ENCODE measurements at places on chromosomes 13 and 19. TPM values are rescaled to one million over a fixed set of nuclear protein-coding genes. Genes with fewer than 3 reads are reported as not detected.

Gene TLE6
- 0.99 TPM for total RNA-seq

Gene FOSB
- total RNA-seq, result 23.4 TPM

Gene OSCAR
- under 0.01 TPM for total RNA-seq

Gene NLRP5
- total RNA-seq, result not detected

Gene SMIM44
- not detected for total RNA-seq

Gene GATAD2A
- total RNA-seq, result 37.5 TPM

Gene MCEMP1
- not detected for total RNA-seq

Gene MUC16
- total RNA-seq, result under 0.01 TPM

Gene LSM4
- 110 TPM for total RNA-seq

Gene SLC10A2
- not detected for total RNA-seq

Gene ACTMAP
- 0.44 TPM for total RNA-seq

Gene RFPL4A
- 1.2 TPM for total RNA-seq

Gene ERICH6B
- total RNA-seq, result not detected

Gene IRGC
- total RNA-seq, result not detected

Gene RGL3
- 1.8 TPM for total RNA-seq

Gene ZNF649
- total RNA-seq, result 5.2 TPM

Gene C19orf12
- 11.1 TPM for total RNA-seq

Gene CERS1
- total RNA-seq, result 5.6 TPM

Gene ZNF805
- 32.7 TPM for total RNA-seq

Gene RXFP2
- not detected for total RNA-seq

Gene MAP3K10
- total RNA-seq, result 6.7 TPM

Gene TNNT1
- not detected for total RNA-seq

Gene CYP2A7
- total RNA-seq, result not detected

Gene LRRC25
- not detected for total RNA-seq

Gene CELF5
- total RNA-seq, result not detected

Gene PAF1
- total RNA-seq, result 23.6 TPM

Gene UQCR11
- total RNA-seq, result 127 TPM

Gene TNFRSF19
- 0.22 TPM for total RNA-seq

Gene SBK2
- total RNA-seq, result not detected

Gene FAM124A
- 3.4 TPM for total RNA-seq

Gene ITGBL1
- 5.0 TPM for total RNA-seq

Gene OR7C1
- total RNA-seq, result not detected

Gene PNKP
- total RNA-seq, result 25.5 TPM

Gene NUCB1
- 118 TPM for total RNA-seq

Gene PODNL1
- not detected for total RNA-seq

Gene BICRA
- 2.8 TPM for total RNA-seq

Gene IRF2BP1
- total RNA-seq, result 20.0 TPM

Gene FXYD1
- not detected for total RNA-seq

Gene RAB4B
- 14.1 TPM for total RNA-seq

Gene LHFPL6
- 72.6 TPM for total RNA-seq

Gene POLR2I
- 143 TPM for total RNA-seq

Gene COX6B2
- not detected for total RNA-seq

Gene SIGLEC14
- not detected for total RNA-seq

Gene IGLON5
- total RNA-seq, result not detected

Gene MTUS2
- not detected for total RNA-seq

All from lung microvascular endothelial cell (primary cell).